ENCODE measurements at places on chromosomes 11 and 22.

DNA sequence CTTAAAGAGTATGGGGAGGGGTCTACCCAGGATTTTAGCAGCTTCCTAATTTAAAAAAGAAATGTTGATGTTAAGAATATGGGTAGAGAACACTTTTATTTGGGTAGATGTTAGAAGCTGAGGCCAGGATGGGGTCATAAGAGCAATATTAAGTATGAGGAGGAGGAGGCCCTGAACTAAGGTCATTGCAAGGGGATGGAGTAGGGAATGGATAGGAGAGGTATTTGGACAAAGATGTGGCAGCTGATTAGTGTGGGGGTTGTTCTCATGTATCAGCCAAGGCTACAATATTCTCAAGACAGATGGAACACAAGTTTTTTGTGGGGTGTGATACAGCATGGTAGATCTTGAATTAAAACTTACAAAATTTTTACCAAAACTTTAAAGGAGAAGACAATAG is 35.7 kb upstream of the GLYATL2 start:
- DNase-seq: no peak

DNA sequence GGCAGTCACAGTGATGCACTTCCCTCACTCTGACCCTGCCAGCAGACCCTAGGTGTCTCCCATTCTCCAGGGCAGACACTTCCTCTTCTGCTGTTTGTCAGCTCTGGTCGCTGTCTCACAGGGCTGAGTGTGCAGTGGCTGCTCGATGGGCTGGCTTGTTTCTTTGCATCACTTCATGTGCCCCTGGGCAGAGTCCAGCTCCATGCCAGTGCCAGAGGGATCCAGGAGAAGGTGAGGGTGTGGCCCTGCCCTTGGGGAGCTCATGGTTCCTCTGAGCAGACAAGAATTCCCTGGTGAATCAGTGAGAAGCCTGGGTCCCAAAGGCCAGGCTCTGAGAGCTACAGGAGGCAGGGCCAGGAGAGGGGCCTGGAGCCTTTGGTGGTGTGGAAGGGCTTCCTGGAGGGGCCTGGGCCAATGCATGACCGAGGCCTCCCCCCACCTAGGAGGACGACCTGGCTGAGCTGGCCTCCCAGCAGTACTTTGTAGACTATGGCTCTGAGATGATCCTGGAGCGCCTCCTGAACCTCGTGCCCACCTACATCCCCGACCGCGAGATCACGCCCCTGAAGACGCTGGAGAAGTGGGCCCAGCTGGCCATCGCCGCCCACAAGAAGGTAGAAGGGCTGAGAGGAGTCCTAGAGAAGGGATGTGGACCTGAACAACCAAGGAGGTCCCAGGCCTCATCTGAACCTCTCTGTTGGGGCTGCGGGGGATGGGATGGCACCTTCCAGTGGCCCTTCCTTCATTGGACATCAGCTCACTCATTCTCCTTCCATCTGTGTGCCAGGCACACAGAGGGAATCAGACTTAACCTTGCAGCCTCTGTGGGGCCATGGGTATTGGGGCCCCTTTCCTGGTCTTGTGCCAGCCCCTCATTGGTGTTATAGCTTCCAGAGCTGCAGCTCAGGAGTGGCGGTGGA is 66.1 kb downstream of the MYO7A start:
- no peak for DNase-seq

- DNase-seq: no peak
Measured at GRCh38 chr22:48943567-48944432, 883.9 kb downstream of the BRD1 start.

GRCh38 chr11:23730307-23730998 is 766.4 kb upstream of the LUZP2 start:
- no peak for DNase-seq

GRCh38 chr11:91768783-91769182 is 455.8 kb upstream of the FAT3 start:
- DNase-seq: no peak

DNA sequence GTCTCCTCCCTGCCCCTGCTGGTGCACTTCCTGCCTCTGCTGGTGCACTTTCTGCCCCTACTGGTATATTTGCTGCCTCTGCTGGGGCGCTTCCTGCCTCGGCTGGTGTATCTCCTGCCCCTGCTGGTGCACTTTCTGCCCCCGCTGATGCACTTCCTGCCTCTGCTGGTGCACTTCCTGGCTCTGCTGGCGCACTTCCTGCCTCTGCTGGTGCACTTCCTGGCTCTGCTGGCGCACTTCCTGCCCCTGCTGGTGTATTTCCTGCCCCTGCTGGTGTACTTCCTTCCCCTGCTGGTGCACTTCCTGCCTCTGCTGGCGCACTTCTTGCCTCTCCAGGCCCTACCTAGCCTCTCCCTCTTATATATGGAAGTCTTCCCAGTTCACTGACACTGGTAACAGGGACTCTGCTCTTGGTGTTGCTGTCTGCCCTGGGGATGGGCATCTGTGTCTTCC is 10.1 kb downstream of the MTFP1 start:
- DNase-seq: peak; percentile 73

GRCh38 chr11:74288161-74288560 is 23.3 kb downstream of the P4HA3 start:
- DNase-seq: no peak

- no peak for DNase-seq
Measured at GRCh38 chr11:19244084-19244483, 3.3 kb upstream of the E2F8 start.

- no peak for DNase-seq
Measured at GRCh38 chr22:33883961-33884808, 36.1 kb downstream of the LARGE1 start.

GRCh38 chr11:64094463-64095260 is 58.9 kb downstream of the FLRT1 start:
- DNase-seq: no peak

DNA sequence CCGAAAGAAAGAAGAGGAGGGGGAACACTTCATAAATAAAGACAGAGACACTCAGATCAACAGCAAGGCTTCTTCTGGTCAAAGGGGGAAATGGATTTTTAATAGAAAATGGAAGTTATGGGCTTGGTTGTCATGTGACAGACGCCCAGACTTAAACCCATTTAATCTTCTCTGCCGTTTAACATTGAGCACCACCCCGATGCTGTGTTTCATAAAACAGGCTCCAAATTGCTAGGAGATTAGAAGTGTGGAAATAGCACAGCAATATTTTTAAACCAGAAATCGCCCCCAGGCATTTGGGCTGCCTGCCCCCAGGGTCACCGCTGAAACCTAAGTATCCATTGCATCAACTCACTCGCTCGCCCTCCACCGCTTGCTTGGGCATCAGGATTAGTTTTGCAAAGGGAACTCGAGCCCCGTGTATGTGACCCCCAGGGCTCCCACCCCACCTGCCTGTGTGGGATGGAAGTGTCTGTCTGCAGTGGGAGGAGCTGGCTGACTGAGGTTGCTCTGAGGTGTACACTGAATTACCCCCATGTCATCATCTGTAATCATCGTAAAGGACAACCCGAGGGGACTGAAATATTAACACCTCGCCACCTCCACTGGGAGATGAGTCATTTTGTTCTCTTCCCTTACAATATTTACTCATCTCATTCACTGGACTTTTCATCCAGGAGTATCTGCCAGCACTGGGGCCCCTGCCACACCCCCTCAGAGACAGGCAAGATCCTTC is 10.7 kb downstream of the DSCAML1 start:
- no peak for DNase-seq

DNA sequence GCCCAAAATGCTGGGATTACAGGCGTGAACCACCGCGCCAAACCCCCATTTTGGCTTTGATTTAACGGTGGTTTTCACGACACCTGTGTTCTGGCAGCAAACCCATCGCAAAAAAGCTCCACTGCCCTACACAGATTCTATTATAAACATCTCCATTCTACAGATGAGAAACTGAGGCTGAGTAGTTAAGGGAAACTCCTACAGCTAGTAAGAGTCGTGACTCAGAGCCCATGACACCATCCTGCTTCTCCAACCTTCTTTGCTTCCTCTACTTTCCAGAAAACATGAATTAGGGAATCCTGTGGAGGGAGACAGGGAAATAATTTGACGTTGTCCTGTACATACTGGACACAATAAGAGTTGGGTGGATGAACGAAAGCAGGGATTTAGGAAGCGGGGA is 429 bp upstream of the SNX15 start:
- DNase-seq: no peak

DNA sequence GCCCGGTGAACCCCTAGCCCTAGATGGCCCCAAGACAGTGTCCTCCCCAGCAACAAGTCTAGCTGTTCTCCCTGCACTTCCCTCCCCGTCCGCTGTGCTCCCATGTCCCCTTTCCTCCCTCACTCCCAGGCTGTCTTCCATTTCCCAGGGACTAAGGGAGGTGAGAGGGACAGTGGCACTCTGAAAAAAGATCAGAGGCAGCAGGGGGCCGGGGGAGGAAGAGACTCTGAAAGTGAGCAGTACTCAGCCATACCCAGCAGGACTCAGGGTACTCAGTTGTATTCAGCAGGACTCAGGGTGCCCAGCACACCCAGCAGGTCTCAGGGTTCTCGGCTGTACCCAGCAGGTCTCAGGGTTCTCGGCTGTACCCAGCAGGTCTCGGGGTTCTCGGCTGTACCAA is 48.4 kb upstream of the THY1 start:
- DNase-seq: no peak

DNA sequence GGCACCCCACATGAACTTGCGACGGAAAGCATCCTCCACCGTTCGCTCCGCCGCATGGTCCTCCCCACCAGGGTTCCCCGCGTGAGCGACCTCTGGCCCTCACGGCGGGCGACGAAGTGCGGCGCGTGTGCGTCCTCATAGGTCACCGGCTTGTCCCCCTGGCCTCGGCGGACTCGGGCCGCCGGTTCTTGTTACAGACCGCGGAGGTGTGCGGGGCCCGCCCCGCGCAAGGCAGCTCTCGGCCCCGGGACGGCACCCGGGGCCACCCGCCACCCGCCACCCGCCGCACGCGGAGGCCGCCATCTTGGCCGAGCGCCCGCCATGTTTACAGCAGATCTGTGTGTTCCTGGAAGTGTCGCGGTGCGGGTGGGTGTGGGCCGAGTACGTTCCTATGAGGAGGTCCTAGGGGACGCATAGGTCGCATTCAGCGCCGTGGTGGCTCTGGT is 3.5 kb upstream of the IFITM2 start:
- DNase-seq: no peak

DNA sequence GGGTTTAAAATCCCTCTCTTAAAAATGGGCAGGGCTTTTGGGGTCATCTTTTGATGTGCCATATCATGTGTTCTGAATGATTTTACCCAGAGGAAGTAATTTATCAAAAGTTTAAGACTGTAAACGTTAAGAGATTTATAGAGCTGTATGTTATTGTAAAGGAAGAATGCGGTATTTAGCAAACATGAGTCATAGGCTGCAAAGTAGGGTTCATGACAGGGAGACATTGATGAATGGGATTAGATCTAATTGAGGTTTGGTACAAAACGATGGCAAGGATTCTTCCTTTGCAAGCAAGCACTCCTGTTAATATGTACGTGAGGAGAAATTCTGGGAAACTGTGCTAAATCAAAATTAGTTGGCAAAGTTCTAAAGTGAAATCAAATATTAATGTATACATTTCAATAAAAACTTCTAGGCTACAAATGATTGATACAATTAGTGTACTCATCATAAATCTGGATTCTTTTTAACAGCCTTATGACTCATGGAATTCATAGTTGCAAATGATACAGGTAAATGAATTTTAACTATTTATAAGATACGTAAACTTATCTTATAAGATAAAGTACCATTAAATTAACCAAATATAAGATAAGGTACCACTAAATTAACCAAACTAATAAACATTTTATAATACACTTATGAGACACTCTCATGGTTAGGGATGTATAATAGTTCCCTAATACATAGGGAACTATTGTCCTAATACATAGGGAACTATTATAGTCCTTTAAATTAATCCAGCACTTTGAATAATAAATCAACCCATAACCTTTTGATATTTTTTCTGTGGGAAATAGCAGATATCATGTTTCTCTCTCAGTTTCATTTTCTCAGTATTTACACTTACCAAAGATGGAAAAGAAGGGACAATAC is 58.4 kb downstream of the KIF18A start:
- no peak for DNase-seq

- DNase-seq: no peak
Measured at GRCh38 chr11:43327987-43328386, 16.2 kb downstream of the API5 start.

DNA sequence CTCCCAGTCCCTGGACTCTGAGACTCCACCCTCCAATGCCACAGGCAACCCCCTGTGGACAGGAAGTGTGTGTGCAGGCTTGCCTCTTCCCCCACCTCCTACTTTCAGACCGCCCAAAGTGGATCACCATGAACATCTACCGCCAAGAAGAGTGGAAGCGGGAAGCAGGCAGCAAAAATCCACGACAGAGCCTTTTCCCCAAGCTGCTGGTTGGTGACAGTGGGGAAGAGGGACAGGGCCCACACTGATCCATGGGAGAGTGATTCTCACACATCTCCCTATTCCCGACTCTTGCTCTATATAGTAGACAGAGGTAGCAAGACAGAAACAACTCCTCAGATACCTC is 53.4 kb upstream of the SPATA19 start:
- DNase-seq: no peak

DNA sequence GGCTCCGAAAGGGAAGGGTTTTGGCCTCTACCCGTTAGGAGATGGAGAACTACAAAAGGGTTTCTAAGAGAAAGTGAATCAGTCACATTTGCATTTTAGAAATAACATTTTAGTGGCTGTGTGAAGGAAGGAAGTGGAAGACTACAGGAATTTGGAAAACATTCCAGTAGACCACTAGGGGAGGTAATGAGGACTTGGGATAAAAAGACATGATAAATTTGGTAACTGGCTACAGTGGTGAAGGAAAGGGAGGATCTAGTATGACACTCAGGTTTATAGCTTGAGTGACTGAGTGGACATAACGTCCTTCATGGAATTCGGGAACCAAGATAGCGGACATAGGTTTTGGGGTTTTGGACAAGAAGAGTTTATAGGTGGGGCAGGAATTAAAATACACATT is 7.0 kb upstream of the RRM1 start:
- DNase-seq: no peak

DNA sequence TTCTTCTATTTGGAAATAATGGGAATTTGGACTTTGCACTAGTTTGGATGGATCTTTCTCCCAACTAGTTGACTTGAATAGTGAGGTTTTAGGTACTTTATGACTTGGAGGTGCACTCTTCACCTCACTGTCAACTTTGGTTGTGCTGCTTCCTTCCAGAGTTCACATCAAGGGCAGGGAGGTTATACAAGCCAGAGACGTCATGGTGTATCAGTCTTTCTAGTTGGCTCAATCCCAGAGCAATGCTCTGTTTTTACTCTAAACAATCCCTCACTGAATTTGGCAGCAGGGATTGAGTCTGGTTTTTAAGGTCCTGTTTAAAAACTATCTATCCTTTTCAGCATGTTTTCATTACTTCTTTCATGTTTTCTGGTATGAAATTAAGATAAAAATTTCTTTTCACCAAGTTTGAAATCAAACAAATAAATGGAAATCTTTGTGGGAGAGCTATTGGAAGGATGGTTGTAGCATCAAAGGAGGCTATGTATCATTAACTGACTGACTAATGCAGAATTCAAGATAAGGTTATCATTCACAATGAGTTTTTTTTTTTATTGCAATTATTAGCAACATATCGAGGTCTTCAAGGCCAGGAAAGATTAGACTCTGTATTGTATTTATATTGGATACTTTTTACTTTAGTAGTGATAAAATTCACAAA is 28.0 kb upstream of the ZBED5 start:
- no peak for DNase-seq
